ENCODE measurements at places on chromosomes 13 and 19.

GRCh38 chr13:102237230-102237629 is 164.6 kb downstream of the FGF14 start:
- DNase-seq: no peak

GRCh38 chr19:38457202-38457601 is 23.7 kb downstream of the RYR1 start:
- no peak for DNase-seq

DNA sequence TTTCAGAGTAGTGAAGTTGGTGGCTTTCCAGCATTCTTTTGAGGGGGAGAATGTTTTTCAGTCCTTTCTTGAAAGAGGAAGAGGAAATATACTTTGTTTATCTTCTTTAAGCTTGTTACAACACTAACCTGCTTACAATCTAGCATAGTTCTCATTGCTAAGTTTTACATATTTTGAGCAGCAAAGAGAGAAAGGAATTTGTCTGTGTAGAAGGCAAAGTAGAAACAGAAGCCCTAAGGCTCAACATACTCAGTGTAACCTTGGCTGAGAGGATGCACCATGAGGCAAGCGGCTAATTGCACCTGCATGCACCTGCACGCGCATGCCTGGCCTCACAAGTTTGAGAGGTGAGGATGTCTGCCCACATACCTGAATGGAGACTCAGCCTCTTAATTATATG is 2.2 kb downstream of the FRY start:
- DNase-seq: no peak

DNA sequence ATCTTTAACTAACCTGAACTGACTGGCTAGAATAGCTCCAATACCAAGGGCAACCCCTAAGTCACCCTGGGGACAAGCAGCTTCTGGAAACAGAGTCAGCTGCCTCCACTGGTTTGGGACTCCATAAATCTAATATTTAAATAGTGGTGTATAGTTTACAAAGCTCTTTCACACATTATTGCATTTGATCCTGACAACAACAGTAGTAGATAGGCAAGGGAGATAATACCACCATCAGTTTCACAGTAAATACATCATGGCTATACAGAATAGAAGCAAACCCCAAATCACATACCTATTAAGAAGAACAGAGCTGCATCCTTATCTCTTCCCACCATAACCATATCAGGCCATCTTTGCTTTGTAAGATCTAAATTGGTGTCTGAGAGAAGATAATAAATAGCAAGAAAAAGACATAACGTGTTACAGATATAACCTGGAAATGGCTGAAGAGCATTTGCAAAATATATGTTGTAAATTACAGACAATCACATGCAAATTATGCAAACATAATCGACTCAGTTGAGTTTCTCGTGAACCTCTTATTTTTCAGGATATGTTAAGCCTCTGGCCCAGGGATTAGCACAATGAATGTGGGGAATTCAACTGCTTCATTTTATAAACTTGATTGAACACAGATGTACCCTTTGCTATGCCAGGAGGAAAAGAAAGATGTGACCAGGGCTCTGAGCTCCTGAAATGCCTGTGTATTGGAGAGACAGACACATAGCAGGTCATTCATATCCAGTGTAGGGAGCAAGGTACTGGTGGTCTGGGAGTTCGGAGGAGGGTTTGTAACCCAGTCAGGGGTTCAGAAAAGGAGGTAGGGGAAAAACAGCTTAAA is 142.5 kb downstream of the SLC7A1 start:
- DNase-seq: no peak

DNA sequence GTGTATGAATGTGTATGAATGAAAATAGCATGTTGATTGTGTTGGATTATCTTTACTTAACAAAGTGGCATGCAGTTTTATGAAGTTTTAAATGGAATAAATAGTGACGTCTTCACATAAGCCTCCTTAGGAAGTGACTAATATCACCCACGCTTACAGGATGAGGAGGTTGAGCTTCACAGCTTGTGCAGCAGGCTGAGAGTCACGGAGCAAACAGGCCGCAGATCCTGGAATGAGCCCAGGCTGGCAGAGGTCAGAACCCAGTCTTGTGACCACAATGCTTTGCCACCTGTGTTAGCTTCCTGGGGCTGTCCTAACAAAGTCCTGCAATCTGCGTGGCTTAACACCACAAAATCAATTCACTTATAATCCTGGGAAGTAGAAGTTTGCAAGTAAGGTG is 20.8 kb downstream of the LAIR2 start:
- DNase-seq: peak; percentile 2

DNA sequence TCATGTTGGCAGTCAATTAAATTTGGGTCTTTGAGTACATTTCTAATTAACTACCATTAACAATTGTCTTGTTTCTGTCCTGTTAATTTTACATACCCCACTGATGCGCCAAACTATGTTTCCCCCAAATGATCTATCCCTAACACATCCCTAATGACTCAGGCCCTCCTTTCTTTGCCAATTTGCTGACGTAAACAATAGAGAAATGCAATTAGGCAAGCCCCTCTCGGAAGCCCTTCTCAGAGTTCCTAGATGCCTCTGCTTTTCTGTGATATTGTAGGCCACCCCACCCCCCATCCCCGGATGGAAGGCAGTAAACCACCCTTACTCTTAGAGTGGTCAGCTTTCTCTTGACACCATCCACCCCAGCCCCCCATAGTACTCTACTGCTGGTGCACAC is 74.2 kb downstream of the FLT1 start:
- no peak for DNase-seq

- DNase-seq: peak; percentile 72
Observed at GRCh38 chr19:47542030-47542475, 27.2 kb upstream of the NAPA start.

GRCh38 chr19:28296506-28296905 is 916.4 kb downstream of the UQCRFS1 start:
- DNase-seq: peak; percentile 58

GRCh38 chr13:80931766-80932165 is 590.8 kb upstream of the SPRY2 start:
- DNase-seq: no peak

DNA sequence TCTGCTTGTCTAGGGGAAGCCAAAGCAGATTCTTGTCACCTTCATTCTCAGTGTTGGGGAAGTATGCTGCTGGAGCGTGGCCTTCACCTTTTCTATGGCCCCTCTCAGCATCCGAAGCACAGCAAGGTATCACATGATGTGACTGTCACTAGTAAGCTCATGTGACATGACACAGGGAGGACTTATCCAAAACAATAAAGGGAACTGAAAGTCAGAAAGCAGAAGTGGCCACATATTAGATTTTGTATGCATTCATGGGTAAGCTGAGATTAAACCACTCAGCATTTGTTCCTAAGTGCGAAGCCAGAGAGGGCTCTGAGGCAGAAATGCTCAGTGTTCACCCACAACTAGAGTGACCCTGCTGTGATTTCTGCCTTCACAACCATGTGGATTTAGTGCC is 72.8 kb upstream of the PCDH8 start:
- DNase-seq: no peak

DNA sequence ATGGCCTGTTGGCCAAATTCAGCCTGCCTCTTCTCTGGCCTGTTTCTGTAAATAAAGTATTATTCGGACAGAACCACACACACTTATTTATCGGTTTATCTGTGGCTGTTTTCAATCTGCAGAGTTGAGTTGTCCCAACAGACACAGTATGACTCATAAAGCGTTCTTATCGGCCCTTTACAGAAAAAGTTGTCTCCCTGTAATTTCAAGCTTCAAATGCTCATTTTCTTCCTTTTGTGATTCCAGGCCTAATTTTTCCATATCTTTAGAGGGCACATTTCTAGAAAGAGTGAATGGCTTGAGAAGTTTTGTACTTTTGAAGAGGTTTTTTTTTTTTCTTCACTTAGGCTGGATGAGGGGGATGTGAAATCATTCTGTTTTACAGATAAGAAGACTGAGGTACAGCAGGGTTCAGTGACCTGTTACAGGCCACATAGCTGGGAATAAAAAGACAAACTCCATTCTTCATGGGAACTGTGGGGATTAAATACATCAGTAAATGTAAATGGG is 440.9 kb downstream of the TSHZ3 start:
- DNase-seq: no peak

DNA sequence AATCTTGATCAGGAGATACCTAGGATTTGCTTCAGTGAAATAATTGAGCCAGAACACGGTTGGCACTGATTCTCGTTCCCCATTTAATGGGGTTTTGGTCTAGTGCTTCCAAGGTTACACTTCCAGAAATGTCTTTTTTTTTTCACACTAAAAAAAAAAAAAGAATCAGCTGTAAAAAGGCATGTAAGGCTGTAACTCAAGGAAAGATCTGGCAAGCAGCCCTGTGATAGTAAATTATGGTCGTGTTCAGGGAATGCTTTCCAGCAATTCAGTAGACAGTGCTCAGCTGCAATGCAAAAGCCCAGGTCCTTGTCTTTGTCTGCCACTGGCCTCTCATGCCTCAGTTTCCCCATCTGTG is 27.2 kb upstream of the NDUFS7 start:
- DNase-seq: peak; percentile 37

DNA sequence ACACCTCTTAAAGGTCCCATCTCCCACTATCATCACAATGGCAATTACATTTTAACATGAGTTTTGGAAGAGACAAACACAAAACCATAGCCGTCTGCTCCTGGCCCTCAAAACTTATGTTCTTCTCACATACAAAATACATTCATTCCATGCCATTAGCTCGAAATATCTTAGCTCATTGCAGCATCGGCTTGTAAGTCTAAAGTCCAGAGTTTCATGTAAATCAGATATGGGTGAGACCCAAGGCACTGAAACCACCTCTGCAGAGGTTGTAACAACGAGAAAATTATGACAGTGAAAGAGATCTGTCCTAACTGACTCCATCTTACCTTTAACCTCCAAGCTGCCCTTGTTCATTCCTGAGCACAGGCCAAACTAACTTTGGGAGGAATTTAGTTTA is 635.0 kb upstream of the SPRY2 start:
- no peak for DNase-seq

DNA sequence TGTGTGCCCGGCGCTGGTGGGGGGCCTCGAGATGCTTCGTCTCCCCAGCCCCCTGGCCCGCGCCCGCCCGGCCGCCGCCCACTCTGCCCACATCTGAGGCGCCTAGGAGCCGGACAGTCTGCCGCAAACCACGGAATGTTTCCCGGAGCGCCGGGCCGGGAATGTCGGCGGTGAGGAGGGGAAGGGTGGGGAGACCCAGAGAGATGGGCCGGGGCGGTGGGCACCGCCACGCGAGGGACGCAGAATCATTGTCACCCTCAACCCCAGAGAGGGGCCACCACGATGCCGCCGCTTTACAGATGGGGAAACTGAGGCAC is 46.1 kb upstream of the NFIC start:
- no peak for DNase-seq

DNA sequence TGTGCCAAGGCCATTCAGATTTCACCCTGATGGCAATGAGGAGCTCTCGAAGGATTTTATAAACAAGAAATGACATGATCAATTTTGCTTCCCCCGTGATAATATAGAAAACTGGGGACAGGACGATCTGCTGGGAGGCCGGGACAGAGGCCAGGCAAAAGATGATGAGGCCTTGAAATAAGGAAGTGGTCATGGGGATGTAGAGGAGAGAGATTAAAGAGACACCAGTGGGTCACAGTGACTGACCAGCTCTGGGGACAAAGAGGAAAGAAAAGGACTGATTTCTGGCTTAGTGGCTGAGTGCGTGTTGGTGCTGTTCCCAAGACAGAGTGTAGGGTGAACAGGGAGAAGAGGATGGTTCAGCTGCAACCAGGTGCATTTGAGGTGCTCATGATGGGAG is 68.7 kb upstream of the FLT1 start:
- DNase-seq: no peak

DNA sequence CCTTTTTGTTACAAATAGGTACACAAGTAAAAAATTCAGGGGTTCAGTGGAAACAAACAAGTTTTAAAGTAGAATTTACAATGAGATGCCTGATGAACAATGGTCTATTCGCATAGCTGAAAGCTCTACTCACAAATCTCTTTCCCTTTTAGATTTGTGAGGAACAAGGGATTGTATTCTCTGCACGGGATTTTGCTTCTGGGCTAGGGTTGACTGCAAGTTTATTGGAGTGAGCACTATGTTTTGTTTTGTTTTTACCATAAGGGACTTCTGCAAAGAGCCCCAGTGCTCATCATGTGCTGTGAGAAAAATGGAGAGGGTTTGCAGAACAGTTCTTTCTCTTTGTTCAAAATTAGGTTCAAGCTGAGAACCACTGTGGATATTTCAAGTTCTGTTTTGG is 160.5 kb downstream of the DLEU7 start:
- no peak for DNase-seq

- peak; percentile 19 for DNase-seq
Observed at GRCh38 chr13:87123987-87124784, 547.0 kb upstream of the SLITRK5 start.

DNA sequence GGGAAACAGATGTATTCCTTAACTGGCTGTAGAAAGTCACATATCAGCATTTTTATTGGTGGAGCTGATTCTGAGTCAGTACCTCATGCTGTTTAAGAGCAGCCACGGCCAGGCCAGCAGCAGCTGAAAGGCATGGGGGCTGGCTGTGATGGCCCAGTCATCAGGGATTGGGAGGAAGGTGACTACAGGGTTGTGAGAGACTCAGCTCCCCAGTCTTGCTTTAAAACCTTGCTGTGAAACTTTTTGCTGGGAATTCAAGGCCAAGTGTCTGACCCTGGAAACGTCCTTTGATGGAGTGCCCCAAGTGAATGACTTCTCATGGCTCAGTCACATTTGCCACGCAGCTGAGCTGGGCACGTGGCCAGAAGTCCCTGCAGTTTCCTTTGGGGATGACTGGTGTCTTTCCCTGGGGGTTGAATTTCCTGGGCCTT is 39.1 kb upstream of the RNF113B start:
- DNase-seq: peak; percentile 62

DNA sequence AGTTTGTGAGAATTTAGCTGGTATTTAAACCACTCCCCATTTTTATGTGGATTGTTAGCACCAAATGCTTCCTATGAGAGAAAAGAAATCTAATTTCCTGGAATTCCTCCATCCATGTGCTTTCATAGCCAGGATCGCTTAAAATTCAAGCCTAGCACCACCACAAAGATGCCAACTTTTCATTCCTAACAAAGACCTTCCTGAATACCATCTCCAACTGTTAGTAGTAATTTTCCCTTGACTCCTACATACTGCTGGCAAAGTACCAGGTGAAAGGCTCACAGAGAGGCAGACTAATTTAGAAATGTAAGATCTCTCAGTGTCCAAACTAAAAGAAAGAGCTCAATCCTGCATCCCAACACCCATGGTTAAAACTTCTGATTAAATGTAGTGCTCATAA is 386.3 kb downstream of the KCTD12 start:
- peak; percentile 20 for DNase-seq

GRCh38 chr19:3161453-3161852 is 17.1 kb upstream of the S1PR4 start:
- no peak for DNase-seq

DNA sequence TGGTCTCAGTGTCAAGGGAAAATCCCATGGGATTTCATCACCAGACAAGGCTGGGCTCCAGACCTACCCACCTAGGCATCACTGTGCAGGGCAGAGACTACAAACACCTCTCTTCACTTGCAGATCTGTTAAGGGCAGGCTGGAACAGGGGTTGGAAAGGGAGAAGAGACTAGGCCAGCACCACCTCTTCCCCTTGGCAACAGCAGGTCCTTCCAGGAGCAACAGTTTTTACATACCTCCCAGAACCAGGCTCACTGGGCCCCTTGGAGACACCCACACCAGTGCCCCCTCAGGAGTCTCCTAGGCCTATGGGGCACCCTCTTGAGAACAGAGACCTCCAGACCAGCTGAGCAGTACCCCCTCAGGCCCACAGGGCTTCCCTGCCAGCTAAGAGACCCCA is 2.5 kb upstream of the UBE2M start:
- no peak for DNase-seq

- DNase-seq: peak; percentile 7
Observed at GRCh38 chr13:32790731-32791130, 204.5 kb downstream of the PDS5B start.
